CD4-positive, alpha-beta T cell treated with Interleukin-2 at 100 ng/mL for 4 hours (primary cell): ENCODE measurements at places on chromosomes 7 and 10.

DNA sequence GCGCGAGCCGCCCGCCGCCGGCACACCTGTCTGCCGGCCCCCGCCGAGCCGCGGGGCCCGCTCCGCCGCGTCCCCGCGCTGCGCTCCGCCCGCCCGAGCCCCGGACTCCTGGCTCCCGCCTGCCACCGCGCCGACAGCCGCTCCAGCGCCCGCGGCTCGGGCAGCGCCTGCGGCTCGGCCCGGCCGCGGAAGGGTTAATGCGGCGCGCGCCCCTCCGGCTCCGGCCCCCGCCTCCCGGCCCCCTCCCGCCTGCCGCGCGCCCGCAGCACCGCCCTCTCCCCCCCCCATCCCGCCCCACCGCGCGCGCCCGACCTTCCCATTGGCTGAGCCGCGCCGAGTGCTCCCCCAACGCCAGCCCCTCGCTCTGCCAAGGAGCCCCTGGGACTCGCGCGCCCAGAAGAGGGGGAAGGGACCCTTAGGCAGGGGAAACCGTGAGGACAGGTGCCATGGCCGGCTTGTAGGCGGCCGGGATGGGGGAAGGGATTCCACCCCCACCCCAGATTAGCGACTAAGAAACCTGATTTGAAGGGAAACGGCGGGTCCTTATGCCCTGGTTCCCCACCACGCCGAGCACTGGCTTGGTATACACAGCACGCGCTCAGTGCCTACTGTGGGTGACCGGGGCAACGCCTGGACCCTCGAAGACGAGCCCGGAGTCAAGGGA lies at the start of gene KCNH2:
Gene KCNH2, minus strand, starts transcription at position 196 of the 664 bp plus-strand sequence. CDS start 408 bp downstream, outside the sequence.
- DNase-seq, result peak; percentile 30

DNA sequence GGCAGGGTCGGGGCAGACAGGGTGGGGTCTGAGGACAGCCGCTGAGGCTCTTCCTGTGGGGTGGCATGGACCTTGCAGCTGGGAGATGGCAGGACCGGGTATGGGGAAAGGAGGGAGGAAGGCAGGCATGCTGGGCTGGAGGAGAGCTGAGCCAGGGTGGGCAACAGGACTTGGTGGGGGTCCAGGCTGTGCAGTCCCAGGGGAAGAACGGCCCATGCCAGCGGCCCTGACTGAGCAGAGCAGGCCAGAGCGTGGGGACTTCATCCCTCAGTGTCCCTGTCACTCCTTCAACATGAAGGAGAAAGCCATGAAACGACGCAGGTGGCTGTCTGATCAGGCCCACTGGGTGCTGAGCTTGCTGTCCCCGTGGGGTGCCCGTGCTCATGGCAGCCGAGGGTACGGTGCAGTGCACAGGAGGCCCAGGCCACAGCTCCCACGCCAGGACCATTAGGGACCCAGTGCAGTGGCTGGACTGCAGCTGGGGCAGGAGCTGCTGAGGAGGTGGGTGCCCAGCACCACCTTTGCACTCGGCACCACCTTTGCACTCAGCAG lies 519.6 kb downstream of the PTPRN2 start:
- no peak for DNase-seq

GRCh38 chr7:107725138-107725740 lies 18.7 kb upstream of the CBLL1 start:
- DNase-seq, result peak; percentile 60

- DNase-seq, result no peak
Measured at GRCh38 chr7:112670193-112670592, 120.0 kb downstream of the TMEM168 start.

GRCh38 chr7:17279061-17279460 lies 19.4 kb upstream of the AHR start:
- DNase-seq, result no peak

GRCh38 chr7:20331910-20332813 lies 1.5 kb downstream of the ITGB8 start:
- no peak for DNase-seq

GRCh38 chr10:121076776-121077715 lies 225.9 kb downstream of the WDR11 start:
- no peak for DNase-seq

DNA sequence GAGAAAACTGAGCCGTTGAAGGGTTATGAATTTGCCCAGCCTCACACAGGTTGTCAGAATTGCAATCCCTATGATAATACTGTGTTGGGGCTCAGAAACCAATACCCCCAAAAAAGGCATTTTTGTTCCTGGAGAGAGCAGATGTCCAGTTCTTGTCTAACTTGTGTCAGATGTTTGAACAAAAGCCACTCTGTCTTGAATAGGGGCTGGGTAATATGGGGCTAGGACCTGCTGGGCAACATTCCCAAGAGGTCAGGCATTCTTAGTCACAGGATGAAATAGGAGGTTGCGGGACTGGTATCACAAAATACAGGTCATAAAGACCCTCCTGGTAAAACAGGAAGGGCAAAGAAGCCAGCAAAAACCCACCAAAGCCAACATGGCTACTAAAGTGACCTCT lies 482.1 kb downstream of the IPMK start:
- DNase-seq, result no peak

- DNase-seq, result no peak
Measured at GRCh38 chr10:47435081-47435480, 48.8 kb downstream of the ANXA8 start.

GRCh38 chr10:21082206-21082605 lies 185.1 kb upstream of the NEBL start:
- no peak for DNase-seq

GRCh38 chr10:47379445-47379785 lies 4.7 kb downstream of the ZNF488 start:
- no peak for DNase-seq

GRCh38 chr10:77244746-77245145 lies 392.9 kb downstream of the KCNMA1 start:
- DNase-seq, result no peak

DNA sequence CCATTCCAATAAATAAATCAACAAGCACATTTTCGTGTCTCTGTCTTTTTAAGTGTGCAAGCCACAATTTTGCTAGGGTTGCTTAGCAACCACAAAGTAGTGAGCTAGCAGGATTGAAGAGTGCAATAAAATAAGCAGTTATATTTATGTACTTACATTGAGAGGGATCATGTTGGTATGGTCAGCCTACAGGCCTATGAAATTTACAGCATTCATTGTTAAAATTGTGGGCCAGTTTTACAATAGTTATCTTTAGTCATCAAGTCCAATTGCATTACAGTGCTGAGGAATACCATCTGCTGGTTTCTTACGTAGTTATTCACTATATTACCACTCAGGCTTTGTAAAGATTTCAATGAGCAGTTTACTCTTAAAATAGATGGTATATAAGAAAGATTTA lies 192.5 kb upstream of the POT1 start:
- no peak for DNase-seq

- DNase-seq, result no peak
Measured at GRCh38 chr7:108016841-108017775, 14.1 kb upstream of the LAMB1 start.
